SK-N-MC (cell line): ENCODE measurements at places on chromosomes 6 and 20.

DNA sequence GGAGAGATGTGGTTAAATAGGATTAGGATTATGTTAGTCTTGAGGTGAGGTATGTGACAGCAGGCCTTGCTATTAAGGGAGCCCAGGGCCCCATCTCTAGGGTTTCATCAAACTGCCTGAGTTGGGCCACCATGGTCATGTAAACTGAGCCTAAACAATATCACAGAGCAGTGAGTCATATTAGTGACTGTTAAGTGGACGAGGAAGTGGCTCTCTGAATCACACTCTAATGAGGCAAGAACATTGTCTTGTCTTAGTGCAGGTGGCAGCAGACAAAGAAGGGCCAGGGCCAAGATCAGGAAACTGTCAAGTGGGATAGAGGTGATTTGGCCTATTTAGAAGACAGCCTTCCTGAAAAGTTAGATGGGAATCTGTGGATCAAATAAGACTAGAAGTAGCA, 23.1 kb downstream of the ENPP3 start:
- no peak for DNase-seq

GRCh38 chr6:37106982-37107491, 62.9 kb upstream of the PIM1 start:
- no peak for DNase-seq

GRCh38 chr6:27101824-27102223, 145.7 kb upstream of the PRSS16 start:
- DNase-seq = no peak

- DNase-seq = no peak
These were observed 294.0 kb downstream of the ADGB start for GRCh38 chr6:146892613-146893401.
